ENCODE measurements at places on chromosomes 4 and X.

DNA sequence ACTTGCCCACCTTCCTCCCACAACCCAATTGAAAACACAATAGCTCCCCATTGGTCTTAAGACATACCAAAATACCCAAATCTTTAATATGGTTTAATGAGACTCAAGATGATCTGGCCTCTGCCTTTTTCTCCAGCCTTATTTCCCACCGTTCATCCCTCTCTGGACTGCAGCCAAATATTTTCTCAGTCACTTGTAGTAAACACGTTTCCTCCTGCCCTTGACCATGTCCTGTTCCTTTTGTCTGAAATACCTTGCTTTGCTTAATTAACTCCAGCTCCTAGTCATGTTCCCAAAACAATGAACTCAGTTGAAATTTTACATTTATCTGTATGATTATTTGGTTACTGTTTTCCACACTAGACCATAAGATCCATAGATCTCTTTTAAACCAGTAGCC lies 8.4 kb upstream of the NUP54 start:
- DNase-seq, result no peak

- no peak for DNase-seq
Observed at GRCh38 chr4:40621592-40622512, 7.8 kb downstream of the RBM47 start.

- no peak for DNase-seq
Observed at GRCh38 chrX:24204958-24205357, 55.4 kb downstream of the ZFX start.

- no peak for DNase-seq
Observed at GRCh38 chr4:186724058-186724863, 605 bp upstream of the FAT1 start.

DNA sequence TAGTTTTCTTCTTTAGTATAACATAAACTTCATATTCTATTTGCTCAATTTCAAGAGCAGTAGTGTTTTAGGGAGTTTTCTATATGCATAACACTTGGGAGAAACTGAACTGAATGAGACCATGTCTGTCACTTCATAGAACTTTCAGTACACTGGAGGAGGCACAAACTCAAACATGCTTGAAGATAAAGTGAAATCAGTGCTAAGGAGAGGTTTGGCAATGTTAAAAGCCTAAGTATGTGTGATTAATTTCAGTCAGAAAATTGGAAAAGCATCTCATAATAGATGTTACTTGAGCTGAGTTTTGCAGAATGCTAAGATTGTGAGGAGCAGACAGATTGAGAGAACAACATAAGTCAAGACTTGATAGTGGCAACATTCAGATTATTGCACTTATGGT lies 411.2 kb upstream of the HS3ST1 start:
- DNase-seq, result no peak
